ENCODE measurements at places on chromosomes 5 and 9.

DNA sequence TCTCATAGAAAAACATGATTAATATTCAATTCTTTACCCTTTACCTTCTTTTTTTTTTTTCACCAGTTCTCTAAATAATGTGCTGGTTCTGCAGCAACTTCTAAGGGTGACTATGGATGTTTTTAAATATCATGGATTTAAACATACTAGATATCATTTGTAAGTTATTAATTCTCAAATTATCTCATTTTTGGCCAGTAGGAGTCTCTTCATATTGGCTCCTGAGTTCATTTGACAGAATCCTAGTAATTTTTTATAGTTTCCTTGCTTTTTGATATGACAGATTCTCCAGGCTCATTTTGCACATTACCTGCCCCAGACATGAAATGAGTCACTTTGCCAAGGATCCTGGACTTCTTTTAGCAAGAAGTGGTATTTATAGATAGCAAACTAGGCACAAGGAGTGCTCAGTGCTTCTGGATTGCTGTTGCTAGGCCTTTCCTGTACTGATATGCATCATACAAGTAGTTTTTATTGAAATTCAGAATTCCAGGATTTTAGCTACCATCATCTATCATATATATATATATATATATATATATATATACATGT, 201.3 kb upstream of the IL12B start:
- DNase-seq = no peak

DNA sequence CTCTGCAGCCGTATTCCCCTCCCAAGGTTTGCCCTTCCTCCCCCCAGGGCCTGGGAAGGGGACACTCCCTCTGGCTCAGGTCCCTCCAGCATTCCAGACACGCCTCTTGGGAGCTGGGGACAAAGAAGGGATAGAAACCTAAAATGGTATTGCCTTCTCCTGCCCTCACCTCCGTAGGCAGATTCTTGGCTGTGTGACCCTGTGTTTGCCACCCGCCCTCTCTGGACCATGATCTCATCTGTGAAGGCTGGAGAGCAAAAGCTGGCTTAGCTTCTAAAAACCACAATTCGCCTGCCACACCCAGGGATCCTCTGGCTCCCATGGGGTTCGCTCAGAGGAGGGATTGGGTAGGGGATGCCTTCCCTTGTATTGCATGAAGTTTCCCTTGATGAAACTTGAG, 7.7 kb downstream of the AQP3 start:
- no peak for DNase-seq

- DNase-seq = no peak
Observed at GRCh38 chr5:67844924-67845323, 370.6 kb upstream of the PIK3R1 start.

GRCh38 chr9:135815830-135816650, 91.3 kb downstream of the CAMSAP1 start:
- no peak for DNase-seq

GRCh38 chr9:78905986-78906755, 609.2 kb downstream of the PSAT1 start:
- no peak for DNase-seq

DNA sequence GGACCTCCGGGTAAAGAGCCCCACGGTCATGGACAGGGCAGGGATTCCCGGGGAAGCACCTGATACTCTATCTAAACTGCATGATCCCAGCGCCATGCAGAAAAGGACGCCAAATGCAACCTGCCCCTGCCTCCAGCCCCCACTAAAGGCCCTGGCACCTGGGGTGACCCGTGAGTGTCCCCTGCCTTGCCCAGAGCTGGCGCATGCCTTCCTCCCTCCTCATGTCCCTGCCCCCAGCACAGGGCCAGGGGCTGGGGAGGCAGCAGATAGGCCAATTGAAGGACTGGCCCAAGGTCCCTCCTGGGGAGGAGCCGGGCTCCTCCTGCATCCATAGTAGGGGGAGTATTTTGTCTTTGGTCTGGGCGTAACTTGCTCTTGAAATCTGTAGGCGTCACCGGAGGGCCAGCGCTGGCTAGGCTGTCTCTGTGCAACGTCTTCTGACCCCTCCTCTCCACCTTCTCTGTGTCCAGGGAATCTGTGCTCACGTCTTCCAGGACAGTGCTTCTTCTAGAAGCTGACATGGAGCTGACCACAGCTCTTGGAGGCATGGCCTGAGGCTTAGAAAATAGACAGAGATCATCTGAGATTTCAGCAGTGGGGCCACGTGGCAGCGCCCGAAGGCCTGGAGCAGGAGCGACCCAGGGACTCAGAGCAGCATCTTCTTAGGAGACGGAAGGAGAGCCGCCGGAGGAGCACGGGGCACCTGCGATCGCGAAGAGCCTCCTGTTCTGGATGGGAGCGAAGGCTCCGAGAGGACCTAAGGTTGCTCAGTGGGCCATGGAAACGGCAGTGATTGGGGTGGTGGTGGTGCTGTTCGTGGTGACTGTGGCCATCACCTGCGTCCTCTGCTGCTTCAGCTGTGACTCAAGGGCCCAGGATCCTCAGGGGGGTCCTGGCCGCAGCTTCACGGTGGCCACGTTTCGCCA, 660 bp downstream of the SPAAR start:
- DNase-seq = peak; percentile 53

DNA sequence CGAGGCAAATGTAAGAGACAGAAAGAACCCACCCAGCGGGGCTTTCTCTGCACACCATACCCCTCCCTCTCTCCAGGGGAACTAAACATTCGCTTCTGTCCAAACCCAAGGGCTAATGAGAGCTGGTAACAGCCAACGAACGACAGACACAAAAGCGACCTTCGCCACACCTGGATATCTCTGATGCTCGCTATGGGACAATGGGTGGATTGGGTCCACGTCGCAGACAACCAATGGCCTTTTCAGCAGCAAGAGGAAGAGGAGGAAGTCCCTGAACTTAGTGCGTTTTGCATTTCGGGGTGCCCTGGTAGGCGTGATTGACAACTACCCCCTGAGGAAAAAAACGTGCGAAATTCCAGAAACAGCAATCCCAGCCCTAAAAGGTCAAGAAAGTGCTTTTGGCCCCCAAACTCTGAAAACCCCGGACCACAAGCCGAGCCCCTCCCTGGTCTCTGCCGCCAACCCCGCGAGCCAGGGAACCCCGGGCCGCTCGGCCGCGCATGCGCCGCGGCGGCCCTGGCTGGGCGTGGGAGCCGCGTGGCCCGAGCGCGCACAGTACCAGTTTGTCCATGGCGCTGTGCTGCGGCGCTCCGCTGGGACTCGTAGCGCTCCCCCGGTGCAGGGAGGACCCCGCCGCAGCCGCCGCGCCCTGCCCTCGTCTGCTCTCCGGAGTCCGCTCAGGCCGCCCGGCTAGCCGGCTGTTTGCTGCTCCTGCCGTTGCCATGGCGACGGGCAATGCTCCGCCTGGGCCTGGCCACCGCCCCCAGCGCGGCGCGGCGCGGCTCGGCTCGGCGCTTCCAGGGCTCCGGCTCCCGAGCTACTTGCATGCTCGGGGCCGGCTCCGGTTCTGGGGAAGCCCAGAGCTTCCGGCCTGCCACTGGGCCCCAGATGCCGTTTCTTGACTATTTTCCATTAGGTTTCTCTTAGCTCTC, 66.9 kb upstream of the DNAH5 start:
- DNase-seq = peak; percentile 97

- no peak for DNase-seq
Observed at GRCh38 chr9:80076162-80076561, 504.4 kb downstream of the TLE4 start.

GRCh38 chr5:93715327-93715726, 26.1 kb downstream of the POU5F2 start:
- DNase-seq = no peak

DNA sequence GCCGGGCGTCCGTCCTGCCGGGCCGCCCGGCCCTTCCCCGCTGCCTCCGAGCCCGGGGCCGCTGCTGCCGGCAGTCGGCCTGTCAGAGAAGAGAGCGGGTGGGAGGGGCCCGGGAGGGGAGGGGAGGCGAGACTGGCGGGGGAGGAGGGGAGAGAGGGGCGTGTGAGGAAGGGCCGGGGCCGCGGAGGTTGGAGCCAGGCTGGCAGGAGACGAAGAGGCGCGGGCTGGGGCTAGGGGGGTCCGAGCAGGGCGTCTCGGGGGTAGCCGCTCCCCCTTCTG, 570 bp downstream of the CREBRF start:
- no peak for DNase-seq

DNA sequence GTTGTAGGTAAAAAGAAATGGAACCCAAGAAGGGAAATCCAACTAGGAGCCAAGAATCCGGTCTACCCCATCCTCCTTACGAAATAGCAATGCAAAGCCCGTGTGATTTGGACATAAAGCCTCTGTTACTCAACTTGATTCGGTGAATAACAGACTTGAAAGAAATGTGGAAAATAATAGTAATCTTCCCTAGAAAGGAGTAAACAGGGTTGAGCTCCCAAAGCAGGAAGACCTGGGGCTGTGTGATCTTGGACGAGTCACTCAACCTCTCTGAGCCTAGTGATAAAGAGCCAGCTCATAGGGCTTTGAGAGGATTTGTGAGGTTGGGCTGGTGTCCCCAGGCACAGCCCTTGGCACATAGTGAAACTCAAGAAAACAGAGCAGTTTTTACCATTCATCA, 42.7 kb upstream of the IL17B start:
- DNase-seq = no peak

Measured in mesendoderm (in vitro differentiated cells).